CD4-positive, alpha-beta T cell treated with Interleukin-15 for 1 hour (primary cell): ENCODE measurements at places on chromosomes 7 and 10.

DNA sequence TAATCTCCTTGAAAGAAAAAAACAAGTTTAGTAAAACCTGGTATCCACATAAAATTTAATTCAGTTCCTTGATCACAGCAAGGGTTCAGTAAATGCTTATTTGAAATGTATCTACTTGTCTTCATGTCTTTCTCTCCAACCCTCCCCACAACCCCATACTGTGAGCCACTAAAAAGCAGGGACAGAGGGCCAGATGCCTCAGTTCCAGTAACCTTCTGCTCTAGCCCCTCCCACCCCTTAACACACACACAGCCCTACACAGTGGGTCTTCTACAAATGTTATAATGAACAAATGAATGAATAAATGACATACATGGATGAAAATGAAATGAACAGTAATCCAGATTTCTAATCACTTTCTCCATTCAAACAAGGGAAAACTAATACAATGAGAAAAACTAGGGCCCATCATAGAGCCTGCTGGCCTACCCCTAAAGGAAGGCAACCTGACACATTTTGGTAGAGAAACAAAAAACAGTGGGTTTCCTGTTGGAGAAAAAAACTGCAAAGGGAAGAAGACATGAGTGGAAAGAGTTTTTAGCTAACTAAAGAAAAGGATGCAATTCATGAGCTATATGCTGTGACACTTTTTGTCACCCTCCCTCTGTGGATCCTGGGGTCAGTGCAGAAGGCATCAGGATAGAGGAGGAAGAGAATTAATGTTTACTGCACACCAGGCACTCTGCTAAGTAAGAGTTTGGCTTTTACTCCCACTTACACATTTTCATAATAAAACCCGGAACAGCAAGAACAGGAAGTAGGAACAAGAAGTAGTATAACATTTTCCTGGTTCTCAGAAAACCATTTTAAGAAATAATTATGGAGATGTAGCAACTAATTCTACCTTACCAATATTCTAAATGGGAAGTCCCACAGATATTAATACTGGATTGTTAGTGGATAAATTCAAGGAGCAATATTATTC lies 38.1 kb downstream of the ELMO1 start:
- DNase-seq, result no peak

DNA sequence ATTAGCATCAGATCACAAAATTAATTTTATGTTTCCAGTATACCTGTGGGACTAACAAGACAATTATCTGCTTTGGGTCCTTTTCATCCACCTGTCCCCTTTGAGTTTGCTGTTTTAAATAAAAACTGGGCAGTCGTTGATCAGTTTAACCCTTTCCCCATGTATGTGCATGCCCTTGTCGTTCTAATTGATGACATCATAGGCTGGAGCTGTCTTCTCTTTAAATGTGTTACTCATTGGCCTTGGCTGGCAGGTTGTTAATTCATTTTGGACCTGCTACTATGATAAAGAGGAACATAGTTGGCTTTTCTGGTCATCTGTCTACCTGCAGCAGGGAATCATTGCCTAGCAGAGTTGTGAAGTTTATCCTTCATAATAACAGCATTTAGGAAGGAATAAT lies 53.8 kb downstream of the TASOR2 start:
- DNase-seq, result no peak

DNA sequence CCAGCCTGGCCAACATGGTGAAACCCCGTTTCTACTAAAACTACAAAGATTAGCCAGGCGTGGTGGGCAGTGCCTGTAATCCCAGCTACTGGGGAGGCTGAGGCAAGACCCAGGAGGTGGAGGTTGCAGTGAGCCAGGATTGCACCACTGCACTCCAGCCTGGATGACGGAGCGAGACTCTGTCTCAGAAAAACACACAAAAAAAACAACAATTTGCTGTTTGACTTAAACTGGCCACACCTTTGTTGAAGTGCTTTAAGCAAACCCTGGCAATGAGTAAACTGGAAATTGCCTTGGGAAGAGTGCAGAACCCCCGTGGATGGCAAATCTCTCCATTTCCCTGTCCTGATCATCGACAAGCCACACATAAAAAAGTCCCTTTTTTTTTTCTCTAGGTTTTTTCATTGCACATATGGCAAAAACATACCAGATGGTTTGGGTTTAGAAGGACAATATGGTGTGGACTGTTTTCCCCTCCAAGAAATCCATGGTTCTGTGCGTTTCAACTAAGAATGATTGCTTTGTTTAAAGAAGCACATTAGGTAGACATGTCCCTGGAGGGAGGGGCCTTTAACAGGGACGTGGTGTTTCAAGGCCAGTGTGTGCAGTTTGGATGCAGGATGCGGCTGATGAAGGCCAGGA lies 76.9 kb downstream of the NRP1 start:
- DNase-seq, result no peak

- DNase-seq, result no peak
These were observed 1257.9 kb downstream of the NXPH1 start for GRCh38 chr7:9691286-9691685.

DNA sequence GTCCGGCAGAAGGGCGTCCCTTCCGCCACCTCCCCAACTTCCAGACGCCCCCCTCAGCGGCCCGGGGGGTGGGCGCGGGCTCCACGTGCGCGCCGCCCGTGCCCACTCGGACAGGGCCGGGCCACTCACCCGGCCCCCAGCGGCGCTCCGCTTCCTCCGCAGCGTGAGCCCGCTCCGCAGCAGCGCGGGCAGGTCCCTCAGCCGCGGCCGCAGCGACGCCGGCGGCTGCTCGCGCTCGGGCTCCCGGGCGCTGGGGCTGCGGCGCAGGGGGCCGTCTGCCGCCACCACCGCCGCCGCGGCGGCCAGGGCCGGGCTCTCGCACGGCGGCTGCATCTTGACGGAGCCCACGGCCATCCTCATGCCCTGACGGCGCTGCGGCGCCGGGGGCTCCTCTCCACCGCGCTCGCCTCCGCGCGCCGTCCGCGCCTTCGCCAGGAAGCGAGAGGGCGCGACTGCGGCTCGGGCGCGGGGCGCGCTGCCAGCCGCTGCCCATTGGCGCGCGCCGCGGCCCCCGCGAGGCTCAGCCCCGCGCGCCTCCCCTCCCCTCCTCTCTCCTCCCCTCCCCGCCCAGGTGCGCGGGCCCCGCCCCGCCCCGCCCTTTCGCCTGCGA lies at the start of gene RAPGEF5:
Gene RAPGEF5, minus strand, starts transcription at position 454 of the 610 bp plus-strand sequence. Its CDS starts 94 bp downstream, at position 360.
- no peak for DNase-seq

DNA sequence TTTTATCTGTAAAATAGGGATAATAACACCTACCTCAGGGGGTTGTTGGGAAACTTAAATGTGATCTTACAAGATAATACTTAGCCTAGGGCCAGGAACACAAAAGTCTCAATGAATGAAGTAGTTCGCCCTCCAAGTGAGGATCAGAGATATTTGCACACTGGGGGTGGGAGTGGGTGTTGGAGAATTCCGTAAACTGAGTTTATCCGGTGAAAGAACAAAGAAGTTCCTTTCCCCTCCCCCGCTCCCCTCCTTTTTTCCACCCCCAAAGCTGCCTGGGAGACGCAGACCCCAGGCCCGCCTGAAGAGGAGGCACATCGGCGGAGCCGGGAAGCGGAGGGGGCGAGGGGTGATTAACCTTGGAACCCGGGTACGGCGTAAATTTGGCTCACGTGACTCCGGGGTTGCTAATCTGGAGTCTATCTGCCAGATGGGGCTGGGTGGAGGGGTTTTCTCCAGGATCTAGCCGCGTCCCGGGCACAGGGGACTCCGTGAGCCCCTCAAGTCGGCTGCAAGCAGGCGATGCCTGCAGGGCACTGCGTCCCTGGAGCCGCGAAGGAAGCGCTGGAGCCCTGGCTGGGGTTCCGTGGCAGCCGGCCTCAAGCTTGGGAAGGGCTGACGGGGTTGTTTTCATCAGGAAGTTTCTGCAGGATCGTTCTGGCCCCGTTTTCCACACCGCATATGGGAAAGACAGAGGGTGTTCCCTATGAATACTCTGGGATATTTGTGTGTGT lies 1.4 kb upstream of the PODXL start:
- DNase-seq, result no peak

DNA sequence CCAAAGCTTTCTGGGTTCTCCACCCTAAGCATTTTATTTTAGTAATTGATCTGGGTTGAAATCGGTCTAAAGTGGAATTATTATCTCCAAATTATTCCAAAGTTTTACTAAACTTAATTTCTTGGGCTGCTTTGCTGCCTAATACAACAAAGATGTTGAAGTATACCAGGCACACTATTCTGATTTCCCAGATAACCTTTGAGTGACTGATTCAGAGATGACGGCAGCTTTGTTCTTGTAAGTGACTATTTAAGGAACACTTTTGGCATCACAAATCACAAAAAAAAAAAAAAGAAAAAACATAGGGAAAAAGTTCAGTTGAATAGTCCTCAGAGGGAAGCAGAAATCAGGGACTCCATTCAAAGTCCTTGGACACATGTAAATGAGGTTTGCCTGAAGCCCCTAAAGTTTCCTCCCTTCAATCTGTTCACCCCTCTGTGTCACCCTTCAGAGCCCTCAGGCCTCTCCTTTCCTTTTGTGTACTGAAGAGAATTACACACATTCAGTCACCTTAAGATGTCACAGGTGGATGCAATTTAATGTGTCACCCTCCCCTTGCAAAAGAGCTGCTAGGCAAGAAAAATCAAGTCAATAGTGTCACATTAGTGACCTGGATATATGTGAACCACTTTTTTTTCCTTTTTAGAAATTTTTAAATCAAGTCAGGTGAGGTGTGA lies 81.5 kb downstream of the RTKN2 start:
- DNase-seq, result no peak

- DNase-seq, result peak; percentile 28
These were observed 3.8 kb upstream of the IL6 start for GRCh38 chr7:22723181-22723601.

GRCh38 chr7:16357921-16358320 lies 63.4 kb downstream of the CRPPA start:
- no peak for DNase-seq

GRCh38 chr7:154977250-154977649 lies 25.7 kb downstream of the PAXIP1 start:
- DNase-seq, result no peak

GRCh38 chr10:20623546-20623945 lies 273.6 kb downstream of the NEBL start:
- DNase-seq, result no peak
